Cardiac septum (tissue), 1 donor: ENCODE measurements at places on chromosomes 11 and 22.

GRCh38 chr11:62654297-62654696 lies 1.2 kb upstream of the INTS5 start:
- no peak for DNase-seq

GRCh38 chr11:95337175-95337957 lies 106.4 kb upstream of the SESN3 start:
- DNase-seq = peak; percentile 78

DNA sequence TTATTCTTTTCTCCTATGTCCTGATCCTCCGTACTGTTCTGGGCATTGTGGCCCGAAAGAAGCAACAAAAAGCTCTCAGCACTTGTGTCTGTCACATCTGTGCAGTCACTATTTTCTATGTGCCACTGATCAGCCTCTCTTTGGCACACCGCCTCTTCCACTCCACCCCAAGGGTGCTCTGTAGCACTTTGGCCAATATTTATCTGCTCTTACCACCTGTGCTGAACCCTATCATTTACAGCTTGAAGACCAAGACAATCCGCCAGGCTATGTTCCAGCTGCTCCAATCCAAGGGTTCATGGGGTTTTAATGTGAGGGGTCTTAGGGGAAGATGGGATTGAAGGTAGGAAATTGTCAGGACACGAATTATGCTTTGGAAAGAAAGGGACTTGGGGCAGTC lies 843 bp downstream of the OR51T1 start:
- DNase-seq = no peak

GRCh38 chr11:129800655-129801054 lies 15.0 kb upstream of the TMEM45B start:
- DNase-seq = no peak

DNA sequence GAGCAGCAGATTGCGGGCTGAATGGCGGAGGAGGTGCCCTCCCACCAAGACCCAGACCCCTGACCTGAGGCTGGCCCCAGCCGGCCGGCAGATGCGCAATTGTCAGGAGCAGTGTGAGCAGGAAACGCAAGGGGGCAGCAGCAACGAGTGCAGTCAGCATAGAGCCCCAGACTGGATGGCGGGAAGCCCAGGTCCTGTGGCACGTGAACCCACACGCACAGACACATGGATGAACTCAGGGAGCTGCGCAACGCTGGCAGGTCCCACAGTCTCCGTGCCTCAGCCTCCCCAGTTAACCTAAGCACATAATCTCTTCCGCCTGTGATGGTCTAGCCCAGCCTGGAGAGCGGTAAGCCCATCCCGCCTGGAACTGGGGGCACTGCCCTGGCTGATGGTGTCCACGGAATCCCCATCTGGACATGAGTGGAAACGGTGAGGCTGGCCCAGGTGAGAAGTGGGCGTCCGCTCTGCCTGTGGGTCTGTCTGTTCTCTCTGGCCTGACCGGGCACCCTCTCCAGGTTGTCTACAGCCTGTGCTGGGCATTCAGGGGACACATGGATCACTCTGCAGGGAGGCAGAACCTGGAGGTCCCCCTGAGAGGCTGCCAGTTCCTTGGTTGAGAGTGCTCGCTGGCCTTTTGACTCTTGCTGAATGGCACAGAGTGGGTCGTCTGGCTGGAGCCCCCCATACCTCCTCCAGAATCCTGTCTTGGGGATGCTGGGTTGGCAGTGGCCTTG lies 626 bp upstream of the TBX10 start:
- DNase-seq = no peak

DNA sequence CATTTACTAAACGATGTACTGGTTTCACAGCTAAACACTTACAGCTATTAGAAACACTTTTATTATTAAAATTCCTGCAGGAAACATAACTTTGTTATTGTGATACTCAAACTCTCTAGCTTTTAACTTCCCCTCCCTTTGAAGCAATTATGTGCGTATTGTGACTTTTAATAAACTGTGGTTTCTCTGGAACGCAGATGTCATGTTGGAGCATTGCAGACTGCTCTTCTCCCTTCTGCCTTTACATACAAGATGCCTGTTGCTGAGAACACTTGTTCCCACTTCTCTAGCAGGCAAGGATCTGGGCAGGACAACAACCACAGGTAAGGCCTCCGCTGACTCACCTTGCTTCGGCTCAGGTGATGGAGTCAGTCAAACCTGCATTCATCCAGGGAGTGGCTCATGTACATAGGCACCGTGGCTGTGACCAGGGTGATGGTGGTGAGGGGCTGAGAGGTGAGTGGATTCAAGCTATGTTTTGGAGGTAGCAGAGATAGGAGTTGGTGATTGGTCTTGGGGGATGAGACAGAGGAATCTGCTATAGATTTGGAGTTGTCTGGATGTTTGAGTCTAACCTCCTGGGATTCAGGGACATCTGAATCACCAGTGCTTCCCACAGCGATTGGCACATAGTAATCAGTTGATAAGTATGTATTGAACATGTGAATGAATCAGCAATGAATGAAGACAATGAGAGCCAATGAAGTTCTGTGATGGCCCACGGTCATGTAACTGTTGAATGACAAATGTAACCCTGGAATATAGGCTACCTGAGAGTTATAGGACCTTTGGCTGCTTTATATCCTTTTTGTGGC lies 106.0 kb downstream of the ADAMTS15 start:
- no peak for DNase-seq

DNA sequence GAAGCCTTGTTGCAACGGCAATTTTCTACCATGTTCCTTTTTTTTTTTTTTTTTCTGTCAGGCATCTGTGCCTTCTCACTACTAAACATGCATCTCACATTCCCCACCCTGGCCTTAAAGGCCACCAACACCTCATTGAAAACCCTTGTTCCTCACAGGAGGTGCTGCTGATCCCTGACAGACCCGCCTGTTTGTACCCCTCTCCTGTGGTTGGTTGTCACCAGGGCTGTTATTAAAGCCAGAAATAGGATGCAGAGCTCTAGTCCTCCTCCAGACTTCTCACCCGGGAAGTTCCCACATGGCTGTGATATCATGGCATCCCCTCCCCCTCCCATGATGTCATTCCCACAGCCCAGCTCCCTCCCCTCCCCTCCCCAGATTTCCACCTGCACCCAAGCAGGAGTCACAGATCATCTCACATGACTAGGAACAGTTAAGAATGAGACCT lies 302.8 kb upstream of the NCAM1 start:
- no peak for DNase-seq

GRCh38 chr11:120383518-120384155 lies 47.4 kb downstream of the ARHGEF12 start:
- DNase-seq = no peak

- no peak for DNase-seq
Observed at GRCh38 chr22:42969348-42969975, 45.5 kb downstream of the PACSIN2 start.

DNA sequence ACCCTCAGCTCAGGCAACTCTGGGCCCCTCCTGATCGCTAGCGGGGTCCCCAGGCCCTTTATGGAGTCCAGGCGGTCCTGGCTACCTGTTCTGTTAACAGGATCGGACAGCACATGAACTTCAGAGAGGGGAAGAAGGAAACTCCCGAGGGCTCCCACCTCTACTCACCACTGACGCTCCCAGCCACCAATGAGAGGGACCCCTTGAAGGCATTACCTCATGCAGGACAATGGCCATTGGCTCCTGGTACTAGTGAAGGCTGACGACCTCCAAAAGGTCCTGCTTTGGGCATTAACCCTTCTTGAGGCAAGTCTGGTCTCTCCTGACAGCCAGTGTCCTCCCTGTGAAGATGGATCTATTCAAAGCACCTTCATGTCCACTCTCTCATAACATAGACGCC lies 71.5 kb upstream of the LMO1 start:
- no peak for DNase-seq

GRCh38 chr11:112498701-112499100 lies 238.0 kb upstream of the PLET1 start:
- no peak for DNase-seq

DNA sequence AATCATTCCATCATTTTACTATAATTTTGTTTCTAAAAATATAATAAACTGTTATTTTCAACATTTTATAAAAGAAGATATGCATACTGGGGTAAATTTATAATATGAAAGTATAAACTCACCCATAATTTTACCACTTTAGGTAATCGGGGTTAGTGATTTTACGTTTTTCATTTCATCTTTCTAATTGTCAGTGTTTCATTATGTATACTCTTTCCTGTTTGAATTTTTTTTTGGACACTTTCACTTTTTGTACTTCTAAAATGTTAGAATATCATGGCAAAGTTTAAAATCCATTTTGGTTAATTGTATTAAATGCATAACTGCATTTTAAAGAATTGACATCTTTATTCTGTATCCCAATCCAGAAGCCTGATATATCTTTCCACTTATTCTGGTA lies 115.8 kb downstream of the METTL15 start:
- DNase-seq = no peak

GRCh38 chr11:122398851-122399250 lies 256.7 kb upstream of the UBASH3B start:
- no peak for DNase-seq

DNA sequence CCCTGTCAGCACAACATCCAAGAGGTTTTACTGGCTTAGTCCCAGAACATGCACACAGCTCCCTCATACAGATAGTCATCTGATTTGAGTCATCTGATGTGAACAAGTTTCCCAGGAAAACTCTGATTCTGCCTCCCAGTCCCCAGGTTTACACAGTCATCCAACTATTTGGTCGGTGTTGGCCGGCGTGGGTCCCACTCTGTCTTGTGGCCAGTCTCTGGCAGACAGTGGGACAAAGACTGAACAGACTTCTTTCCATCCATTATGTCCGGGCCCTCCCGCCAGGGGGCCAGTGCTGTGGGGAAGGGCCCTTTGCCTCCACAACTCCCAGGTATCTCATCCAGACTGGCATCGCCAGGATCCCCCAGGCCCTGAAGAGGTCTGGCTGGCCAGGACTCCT lies 60.0 kb downstream of the BTG4 start:
- no peak for DNase-seq

- no peak for DNase-seq
Observed at GRCh38 chr11:17840101-17840548, 105.5 kb downstream of the KCNC1 start.

DNA sequence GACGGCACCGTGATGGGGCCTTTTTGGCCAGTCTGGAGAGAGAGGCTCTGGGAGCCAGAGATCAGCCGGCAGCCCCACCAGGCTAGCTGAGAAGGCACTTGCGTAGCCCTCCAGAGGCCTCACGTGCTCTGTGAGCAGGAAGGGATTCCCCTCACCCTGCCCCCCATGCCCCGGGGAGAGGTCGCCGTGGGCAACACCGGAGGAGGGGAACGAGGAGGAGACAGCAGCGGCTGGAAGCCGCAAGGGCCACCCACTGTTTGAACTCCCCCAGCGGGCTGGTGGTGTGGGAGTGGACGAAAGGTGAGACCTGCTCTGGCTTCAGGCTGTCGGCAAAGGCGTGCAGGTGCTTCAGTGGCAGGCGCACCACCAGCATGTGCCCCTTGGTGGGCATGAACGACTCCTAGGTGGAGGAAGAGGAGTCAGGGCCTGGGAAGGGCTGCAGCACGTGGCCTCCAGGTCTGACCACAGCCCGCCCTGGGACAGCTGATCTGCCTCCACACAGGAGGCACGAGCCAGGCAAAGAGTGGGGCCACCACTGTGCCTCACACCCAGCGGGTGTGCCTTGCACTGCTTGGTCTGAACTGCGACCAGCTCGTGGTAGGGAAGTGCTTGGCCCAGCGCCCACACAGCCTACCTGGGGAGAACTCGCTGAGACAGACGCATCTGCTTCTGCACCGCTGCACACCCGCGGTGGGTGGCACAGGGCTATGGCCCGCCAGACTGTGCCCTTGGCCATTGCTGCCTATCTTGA lies 99.9 kb downstream of the MED15 start:
- DNase-seq = no peak

DNA sequence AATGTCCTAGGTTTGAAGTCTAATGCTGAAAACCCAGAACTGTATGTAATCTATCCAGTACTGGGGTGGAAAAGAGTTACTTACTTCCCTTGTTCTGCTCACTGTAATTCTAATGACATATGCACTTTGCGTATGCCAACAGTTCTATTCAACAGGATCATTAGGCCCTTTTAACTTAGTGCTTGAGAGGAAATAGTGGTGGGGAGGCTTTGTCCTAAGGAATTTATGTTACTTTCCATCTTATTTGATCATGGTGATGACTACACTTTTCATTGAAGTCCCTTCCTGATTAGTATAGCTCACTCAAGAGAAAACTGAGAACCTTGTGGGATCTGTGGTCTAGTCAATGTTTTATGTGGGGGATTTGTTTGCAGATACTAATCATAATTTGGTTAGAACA lies 348.2 kb downstream of the GUCY1A2 start:
- no peak for DNase-seq

DNA sequence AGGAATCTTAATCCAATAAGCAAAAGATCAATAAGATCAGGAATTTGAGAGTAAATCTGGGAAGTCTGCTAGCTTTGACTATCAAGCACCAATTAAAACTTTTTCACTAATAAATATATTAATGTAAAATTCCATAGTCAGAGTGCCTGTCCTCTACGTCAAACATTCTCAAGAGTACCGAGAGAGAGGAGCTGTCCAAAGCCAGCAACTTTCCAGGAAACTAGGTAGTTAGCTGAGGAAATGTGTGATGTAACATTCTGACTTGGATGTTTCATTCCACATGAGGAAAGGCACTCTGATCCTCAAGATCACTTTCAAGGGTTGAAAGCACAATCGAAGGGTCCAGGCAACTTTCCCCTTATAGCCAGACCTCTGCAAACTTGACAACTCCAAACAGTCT lies 113.2 kb downstream of the STK33 start:
- DNase-seq = no peak

- DNase-seq = no peak
Observed at GRCh38 chr22:44127356-44127755, 53.4 kb upstream of the PARVG start.

- DNase-seq = no peak
Observed at GRCh38 chr11:105393326-105393725, 216.5 kb upstream of the GRIA4 start.

DNA sequence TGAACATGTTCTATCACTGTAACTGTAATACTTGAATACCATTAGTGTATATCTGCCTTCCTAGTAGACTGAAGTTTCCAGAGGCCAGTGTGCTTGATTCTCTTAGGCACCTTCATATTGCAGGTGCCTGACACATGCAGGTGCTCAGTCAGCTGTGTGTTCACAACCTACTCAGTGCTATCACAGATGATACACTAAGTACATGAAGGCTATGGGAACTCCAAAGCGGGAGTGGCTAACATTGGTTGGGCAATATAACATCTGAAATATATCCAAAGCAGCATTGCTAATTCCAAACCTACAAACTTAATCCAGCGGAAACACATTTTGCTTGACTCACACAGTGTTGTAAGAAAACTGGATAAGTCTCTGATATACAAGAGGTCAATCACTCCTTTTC lies 539.3 kb upstream of the ISX start:
- no peak for DNase-seq

- peak; percentile 66 for DNase-seq
Observed at GRCh38 chr11:1121331-1121812, 36.4 kb upstream of the MUC5AC start.

DNA sequence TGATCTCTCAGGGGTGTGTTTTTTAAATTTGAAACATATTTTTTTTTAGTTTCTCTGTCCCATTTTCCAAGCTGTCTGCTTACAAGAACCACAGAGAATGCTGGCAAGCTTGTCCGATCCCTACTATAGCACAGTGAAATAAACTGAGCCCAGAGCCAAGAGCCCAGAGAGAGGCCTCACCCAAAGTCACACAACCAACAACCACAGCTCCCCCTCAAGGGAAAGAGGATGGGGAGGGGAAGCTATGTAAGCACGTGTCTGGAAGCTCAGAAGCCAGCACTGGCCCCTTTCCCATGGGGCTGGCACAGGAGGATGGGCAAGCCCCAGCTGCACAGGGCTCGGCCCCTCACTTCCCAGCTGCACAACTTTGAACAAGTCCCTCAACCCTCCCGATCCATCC lies 3.2 kb upstream of the SART1 start:
- DNase-seq = no peak
